Kidney epithelial cell (primary cell): ENCODE measurements at places on chromosomes 3 and 15.

GRCh38 chr3:13308380-13308801 lies 111.7 kb downstream of the NUP210 start:
- DNase-seq: peak; percentile 9

DNA sequence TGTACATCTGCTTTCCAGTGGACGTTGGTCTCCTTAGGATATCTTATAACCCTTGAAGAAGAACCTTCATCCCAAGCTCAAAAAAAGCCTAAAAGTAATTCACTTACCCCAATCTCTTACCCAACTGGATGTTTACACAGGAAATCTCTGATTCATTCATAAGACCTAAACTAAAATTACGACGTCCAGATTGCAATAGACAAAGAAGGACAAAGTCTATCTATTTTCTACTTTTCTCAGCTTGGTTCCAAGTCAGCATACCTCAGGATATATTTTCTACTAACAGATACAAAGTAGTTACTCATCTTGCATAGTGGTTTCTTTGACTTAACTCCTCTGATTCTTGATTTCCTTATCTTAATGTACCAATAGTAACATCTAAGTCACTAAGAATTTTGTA lies 669.9 kb downstream of the OTOL1 start:
- no peak for DNase-seq

GRCh38 chr15:95772982-95773381 lies 557.5 kb upstream of the NR2F2 start:
- DNase-seq: no peak

GRCh38 chr3:193853511-193854219 lies 260.7 kb downstream of the OPA1 start:
- DNase-seq: no peak

- peak; percentile 41 for DNase-seq
Measured at GRCh38 chr3:12967606-12968351, 105.5 kb downstream of the IQSEC1 start.

GRCh38 chr3:141425523-141426233 lies 57.4 kb downstream of the ZBTB38 start:
- no peak for DNase-seq

DNA sequence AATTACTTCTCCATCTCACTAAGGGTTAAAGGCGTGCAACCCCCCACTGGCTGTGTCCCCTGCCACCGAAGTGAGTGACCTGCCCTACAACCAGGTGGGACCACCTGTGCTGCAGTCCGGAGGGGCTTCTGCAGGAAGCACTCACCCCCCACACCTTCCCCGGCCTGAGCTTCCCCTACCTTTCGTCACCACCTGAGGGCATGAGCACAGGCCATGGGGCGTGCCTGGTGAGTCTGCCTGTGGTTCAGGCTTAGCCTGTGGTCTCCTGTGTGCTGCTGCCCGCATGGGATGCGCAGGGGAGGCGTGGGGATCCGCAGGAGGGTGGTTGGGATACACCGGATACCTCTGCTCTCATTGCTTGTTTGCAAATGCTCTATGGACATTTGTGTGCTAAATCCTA lies 46.0 kb downstream of the KLHL25 start:
- DNase-seq: no peak

GRCh38 chr3:104323226-104323625 lies 1043.5 kb upstream of the ALCAM start:
- DNase-seq: no peak

DNA sequence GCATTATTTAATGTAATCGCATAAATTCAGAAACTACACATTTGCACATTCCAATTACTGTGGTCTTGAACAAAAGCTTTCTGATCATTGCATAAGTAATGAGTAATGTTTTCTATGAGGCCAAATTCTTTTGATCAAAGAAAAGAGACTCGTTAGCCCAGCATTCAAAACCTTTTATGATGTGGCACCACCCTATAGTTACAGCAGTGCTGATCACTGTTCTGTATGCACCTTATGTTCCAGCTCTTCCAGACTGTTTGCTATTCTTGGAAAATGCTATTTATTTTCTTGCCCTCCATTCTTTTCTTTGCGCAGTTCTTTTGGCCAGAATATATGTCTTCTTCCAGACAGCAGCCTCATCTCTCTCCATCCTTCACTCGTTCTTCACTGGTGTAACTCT lies 42.3 kb downstream of the MAP3K13 start:
- DNase-seq: no peak

DNA sequence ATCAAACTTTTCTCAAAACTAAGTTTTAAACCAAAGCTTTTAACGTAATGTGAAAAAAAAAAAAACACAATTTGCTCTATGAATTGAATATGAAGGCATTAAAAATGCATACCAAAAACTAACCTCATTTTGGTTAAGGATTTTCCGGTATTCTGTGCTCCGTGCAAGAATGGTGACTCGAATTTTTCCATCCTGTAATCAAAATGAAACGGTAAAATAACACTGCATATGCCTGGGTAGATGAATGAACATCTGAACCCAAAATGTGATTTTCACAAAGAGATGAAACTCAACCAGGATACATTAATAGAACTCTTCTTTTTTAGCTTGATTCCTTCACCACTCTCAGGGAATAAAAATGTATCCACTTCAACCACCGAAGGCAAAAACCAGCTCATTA lies 26.2 kb downstream of the EOGT start:
- no peak for DNase-seq

- DNase-seq: peak; percentile 45
Measured at GRCh38 chr3:23740517-23740965, 65.2 kb upstream of the UBE2E1 start.

DNA sequence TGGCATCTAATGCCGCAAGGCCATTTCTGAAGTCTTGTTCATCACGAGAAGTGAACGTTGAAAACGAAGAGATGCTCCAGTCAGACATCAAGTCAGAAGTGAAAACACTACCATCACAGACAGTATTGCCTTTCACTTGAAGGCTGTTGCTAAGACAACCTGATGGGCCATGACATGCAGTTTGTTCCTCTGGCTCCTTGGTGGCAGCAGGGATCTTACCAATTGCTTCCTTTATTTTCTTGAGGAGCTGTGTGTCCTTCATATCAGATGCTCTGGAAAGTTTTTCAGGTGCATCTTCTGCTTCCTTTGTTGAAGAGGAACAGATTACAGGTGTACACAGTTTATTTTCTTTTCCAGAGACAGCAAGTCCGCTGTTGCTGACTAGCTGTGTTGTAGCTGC lies 30.7 kb upstream of the MYLK start:
- no peak for DNase-seq

DNA sequence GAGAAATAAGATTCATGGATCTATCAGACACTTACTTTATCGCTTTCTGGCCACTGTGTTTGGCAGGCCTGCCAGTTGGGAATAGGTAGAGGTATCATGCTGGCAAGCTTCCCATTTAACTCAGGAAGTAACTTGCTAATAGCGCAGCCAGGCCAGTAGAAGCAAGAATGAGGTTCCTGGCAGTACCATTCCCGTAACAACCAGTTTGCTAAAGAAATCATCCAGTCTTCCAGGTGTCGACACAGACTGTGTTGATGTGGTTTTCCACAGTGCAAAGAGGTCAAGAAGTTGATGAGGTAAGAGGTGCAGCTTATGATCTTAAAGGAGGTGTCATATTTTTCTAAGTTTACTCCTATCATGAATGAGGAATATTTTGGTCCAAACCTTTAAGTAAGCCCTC lies 46.2 kb downstream of the DPH6 start:
- no peak for DNase-seq

- DNase-seq: no peak
Measured at GRCh38 chr15:31280046-31280830, 46.4 kb upstream of the KLF13 start.

DNA sequence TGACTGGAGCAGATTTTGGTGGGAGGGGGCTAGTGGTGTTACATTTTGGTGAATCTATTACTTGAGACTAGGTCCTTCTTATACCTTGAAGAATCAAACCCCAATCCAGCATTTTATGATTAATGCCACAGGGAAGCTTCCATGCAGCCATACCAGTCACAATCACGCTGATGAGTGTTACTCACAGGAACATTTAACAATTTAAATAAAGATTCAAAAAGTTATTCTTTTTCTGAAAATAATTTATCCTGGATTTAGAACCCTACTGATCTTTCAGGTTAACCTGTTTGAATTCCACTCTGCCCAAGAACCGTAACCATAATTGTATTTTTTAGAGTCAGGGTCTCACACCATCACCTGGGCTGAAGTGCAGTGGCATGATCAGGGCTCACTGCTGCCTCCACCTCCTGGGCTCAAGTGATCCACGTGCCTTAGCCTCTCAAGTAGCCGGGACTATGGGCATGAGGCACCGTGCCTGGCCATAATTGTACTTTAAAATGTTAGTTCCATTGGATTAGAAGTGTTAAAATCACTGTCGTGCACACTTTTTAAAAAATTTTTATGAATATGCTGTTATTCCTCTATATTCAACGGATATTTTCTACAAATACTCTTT lies 929 bp upstream of the MTMR10 start:
- DNase-seq: no peak

GRCh38 chr3:133893683-133894352 lies 1.9 kb downstream of the RAB6B start:
- DNase-seq: no peak

GRCh38 chr15:96322536-96323318 lies 7.8 kb upstream of the NR2F2 start:
- no peak for DNase-seq

- no peak for DNase-seq
Measured at GRCh38 chr3:1017870-1018269, 75.0 kb upstream of the CNTN6 start.

- peak; percentile 89 for DNase-seq
Measured at GRCh38 chr3:49351521-49352011, 6.6 kb downstream of the GPX1 start.

GRCh38 chr15:88394553-88395145 lies 72.5 kb downstream of the MRPL46 start:
- DNase-seq: no peak

- DNase-seq: no peak
Measured at GRCh38 chr3:73055583-73055982, 5.9 kb upstream of the EBLN2 start.

GRCh38 chr3:25090698-25091453 lies 337.2 kb upstream of the RARB start:
- DNase-seq: no peak

GRCh38 chr15:43390723-43391122 lies 19.8 kb downstream of the TUBGCP4 start:
- no peak for DNase-seq
